NCI-H1436 treated with DMSO at 0.1 percent for 48 hours (cell line): ENCODE measurements at places on chromosomes 4 and X.

GRCh38 chrX:22220941-22221340, 51.8 kb upstream of the CBLL2 start:
- no peak for DNase-seq

DNA sequence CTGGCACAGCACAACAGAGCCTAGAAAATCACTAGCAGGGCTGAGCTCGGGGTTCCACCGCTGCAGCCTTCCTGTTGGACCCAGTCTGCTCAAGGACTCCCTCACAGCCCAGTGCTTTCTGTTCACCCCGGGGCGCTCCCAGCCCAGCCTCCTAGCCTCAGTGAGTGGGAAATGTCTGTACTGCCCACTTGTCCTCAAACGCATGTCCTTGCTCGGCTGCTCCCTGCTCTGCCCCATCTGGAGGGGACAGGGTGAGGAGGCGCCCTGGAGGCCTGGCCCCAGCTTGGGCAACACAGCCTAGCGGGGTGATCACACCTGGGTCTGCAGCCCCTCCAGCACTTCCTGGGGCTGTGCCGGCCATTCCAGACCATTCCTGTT, 11.9 kb upstream of the CCNQ start:
- no peak for DNase-seq

DNA sequence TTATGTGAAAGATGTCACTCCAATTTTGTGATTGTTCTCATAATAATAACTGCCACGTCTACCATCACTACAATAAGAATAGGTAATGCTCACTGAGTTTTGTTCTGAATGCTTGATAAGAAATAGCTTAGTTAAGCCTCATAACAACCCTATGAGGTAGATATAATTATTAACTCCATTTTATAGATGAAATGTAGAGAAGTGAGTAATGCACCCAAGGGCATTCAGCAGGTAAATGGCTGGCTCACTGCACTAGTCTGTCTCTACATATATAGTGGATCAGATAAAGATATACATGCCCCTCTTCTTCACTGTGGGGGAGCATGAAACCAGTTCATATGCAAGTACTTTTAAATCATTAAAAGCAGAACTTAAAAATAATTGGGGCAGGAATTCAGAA, 65.8 kb upstream of the SLC4A4 start:
- no peak for DNase-seq

DNA sequence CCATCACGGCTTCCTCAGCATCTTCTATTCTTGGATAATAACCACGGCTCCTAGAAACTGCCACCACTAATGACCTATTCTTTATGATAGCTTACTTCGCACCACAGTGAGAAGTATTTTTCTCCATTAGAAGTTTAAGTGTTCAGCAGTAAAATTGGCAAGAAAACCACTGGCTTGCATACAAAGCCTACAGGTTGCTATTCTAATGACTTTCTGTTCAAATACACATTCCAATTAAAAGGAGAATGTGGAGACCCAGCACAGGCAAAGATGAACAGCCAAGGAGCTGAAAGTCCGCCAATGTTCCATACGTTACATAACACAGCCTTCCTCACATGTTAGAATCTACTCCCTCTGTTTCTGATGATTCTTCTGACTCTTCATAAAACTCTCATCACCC, 875.0 kb upstream of the PRKX start:
- DNase-seq: no peak

DNA sequence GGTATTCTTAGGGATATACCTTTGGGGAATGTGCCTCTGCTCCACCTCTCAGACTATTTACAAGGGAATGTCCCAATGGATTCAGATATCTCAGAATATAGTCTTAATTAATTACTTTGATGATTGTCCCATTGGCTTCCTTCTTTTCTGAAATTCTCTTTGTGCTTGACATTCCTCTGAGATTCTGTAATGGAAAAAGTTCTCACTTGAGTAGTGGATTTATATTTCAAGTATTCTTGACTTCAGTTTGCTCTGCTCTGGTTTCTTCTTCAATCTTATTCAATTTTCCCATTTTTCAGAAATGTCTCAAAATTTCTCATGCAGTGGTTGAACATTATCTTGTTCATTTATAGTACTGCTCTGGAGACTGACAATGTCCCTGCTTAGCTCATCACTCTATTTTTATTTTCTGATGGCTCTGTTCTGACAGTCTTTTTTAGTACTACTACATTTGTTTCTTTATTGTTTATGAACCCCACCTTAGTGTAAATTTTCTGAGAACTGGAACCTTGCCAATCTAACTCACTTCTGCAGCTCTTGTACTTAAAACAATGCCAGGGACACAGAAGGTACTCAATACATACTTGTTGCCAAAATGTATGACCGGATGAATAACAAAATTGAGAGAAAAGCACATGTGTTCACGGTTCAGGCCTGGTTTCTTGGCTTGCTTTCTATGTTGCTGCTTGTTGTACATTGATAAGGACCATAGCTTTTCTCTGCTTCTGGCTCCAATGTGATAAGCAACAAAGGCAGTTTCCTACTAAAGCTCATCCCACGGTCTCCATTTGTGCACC, 471.7 kb downstream of the GASK1B start:
- no peak for DNase-seq

- DNase-seq: no peak
Measured at GRCh38 chr4:79611026-79611425, 203.0 kb upstream of the GK2 start.

DNA sequence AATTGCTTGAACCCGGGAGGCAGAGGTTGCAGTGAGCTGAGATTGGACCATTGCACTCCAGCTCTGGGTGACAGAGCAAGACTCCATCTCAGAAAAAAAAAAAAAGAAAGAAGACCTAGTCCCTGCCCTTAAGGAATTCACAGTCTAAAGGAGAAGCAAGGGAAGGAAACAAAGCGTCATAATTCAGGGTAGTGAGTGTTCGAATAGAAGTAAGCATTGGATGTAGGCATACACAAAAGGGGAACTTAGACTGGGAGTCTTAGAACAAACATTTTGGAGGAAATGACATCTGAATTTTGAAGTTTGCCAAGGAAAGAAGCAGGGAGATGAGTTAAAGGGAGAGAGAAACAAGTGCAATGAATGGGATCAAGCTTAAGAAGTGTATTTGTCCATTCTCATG, 32.4 kb downstream of the PPM1K start:
- no peak for DNase-seq

GRCh38 chr4:167717495-167717894, 374.8 kb upstream of the ANXA10 start:
- DNase-seq: no peak

GRCh38 chr4:41935652-41936021, 408 bp downstream of the TMEM33 start:
- no peak for DNase-seq

DNA sequence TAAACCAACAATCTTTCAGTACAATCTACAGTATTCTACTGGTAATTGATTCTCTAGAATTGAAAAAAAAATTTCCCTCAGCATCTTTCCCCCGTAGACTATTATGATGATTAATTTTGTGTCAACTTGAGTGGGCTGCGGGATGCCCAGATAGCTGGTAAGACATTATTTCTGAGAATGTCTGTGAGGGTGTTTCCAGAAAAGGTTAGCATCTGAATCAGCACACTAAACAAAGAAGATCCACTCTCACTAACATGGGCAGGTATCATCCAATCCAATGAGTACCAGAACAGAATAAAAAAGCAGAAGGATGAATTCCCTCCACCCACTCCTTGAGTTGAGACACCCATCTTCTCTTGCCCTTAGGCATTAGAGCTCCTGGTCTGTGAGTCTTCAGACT, 186.1 kb upstream of the MAB21L2 start:
- no peak for DNase-seq

- no peak for DNase-seq
Measured at GRCh38 chr4:139521754-139522401, 34.1 kb downstream of the SETD7 start.

- no peak for DNase-seq
Measured at GRCh38 chr4:75555294-75556164, at the start of gene ODAPH. ODAPH (plus strand) TSS chr4:75556066; CDS start chr4:75556083, 17 bp downstream.

GRCh38 chrX:153791104-153791852, 2.9 kb downstream of the IDH3G start:
- DNase-seq: no peak

GRCh38 chr4:109164011-109164410, 138.4 kb downstream of the COL25A1 start:
- DNase-seq: no peak

DNA sequence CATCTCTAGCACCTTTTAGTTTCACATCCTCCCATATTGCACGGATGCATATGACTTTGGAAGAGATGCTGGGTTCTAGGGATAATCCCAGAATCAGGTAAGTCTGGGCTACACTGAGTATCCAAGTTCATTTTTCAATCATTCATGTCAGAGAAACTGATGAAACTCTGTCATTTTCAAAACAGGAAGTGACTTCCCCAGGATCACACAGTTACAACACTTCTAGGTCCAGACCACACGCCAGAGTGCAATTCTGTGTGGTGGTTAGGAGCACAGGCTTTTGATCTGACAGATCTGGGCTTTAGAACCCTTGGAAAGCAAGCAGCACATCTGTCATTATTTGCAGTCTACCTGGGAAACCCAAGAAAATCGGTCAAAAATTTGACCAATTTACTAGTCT, 52.1 kb upstream of the CDKN2AIP start:
- no peak for DNase-seq

DNA sequence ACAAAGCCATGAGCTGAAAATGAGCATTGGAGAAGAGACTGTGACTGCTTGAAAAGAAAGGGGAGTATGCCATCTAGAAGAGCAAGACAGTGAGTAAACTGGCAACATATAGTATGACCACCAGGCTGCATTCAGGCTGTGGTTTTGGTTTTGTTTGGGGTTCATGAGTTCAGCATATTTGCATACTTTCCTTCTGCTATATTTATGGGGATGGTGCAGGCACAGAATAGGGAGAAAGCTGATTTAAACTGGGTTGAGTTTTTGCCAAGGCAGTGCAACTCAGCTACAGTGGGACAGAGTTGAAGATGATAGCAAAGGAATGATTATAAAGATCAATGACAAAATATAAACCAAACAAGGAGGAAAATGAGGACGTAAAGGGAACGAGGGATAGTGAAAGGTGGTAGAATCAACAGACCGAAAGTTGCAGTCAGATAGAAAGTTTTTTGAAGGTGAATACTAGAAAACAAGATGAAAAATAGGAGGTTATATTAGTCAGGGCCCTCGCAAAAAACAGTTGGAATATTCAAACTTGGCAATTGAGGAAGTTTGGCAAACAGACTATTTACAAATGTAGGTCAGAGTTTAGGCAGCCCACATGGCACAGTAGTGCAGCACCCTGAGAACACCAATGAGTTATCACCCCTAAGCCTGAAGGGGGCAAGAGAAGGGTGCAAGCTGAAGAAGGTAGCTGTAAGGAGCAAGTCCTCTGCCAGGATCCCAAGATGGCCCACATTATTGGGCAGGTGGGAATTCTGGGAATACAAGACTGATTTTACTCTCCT, 114.8 kb upstream of the MAP9 start:
- DNase-seq: no peak

DNA sequence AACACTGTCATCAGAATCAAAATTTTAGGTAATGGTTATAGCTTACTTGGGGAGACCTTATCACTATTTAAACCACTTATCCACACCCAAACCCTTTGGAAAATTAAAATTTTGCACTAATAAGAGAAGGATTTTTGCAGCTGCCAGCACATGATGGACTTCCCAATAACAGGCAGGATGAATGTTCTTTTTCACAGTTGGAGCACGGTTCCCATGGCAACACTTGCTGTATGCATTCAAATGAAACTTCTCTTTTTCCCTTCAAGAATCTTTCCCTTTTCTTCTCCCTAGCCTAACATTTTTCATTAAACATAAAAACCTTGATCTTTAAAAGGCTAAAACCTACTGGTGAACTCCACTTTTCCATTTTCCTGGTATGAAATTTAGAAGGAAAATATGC, 768.2 kb downstream of the KCTD8 start:
- no peak for DNase-seq

GRCh38 chr4:40630335-40631021, 814 bp upstream of the RBM47 start:
- no peak for DNase-seq

DNA sequence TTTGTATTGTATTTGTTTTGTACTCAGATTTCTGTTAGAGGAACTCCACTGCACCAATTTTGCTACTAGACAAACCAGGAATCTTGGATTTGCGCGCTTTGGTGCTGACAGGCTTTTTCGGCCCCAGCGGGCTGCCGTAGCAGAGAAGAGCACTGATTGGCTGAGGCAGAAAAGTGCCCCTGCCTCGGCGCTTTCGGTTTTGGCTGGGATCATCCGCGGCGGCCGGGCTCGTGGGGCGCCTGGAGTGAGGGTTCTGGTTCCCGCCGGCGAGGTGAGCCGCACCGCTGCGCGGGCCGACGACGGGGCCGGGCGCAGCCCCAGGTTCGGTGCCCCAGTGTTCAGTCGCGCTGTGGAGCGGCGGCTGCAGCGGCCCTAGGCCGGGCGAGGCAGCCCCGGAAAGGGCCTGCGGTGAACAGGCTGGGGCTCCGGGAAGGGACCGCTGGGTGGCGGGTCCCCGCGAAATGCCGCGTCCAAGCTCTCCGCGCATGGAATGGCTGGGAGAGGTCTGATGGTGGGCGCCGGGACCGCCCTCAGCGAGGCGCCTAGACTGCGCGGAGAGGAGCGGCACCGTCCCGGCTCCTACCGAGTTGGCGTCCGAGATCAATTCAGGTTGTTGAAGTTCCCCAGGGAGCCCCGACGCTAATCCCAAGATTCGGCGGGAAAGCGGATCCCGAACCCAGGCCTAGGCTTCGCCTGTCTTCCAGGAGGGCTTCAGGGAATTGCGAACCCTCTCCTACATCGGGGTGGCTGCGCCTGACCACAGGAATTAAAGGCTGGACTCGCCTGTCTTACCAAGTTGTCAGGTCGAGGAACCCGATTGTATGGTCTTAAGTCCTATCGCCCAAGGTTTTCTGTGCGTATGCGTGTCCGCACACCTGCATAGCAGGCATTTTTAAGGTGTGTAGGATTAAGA, at the start of gene LSM6:
Gene LSM6 (plus strand): TSS at position 178 of the 913 bp plus-strand sequence. CDS start 7,204 bp downstream, outside the sequence.
- DNase-seq: peak; percentile 41

DNA sequence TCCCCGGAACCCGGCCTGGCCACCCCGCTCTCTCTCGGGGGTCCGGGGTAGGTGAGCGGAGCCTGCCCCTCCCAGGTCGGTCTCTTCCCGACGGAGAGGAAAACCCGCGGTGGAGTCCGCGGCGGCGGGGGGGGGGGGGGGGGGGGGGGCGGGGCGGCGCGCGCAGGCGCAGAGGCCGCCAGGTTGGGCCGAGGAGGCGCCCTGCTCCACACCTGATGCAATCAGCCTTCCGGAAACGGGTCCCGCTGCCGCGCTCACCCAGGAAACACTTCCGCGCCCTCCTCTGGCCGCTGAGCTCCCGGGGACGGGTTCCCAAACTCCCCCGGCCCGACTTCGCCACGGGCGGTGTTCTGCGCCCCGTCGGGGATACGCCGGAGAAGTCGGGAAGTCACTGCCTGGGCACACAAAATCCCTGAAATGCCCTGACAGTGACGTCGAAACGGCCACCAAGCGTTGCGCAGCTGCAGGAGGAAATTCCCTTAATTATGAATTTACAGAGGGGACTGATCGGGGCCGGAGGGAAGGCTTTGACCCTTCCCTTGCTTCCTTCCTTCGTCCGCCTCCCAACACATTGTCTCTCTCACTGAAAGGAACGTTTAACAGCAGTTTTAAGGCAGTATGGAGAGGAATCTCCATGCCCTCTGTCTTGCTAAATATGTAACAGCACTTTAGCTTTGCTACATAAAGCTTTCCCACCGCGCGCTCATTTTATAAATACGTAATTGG, 2.1 kb upstream of the APBB2 start:
- peak; percentile 48 for DNase-seq
